ENCODE measurements at places on chromosomes 2 and 18. TPM values are rescaled to one million over a fixed set of nuclear protein-coding genes. Genes with fewer than 3 reads are reported as not detected.

- DNase-seq, result no peak
- no peak overlapping the region for H3K27ac ChIP-seq
- H3K27me3 ChIP-seq, result no peaks in the 10 kb centered on the region
- peaks cover 17% of the 10 kb centered on the region for H3K4me1 ChIP-seq
- no peak overlapping the region for H3K4me3 ChIP-seq
- no peaks in the 10 kb centered on the region for H3K36me3 ChIP-seq
Observed at GRCh38 chr2:112790305-112790704, 6.0 kb upstream of the IL1A start.

Gene VWA3B
- not detected for total RNA-seq

GRCh38 chr2:202056611-202057010 is 16.4 kb upstream of the KIAA2012 start:
- peaks cover 8% of the 10 kb centered on the region for H3K4me1 ChIP-seq
- DNase-seq, result peak; percentile 24
- no peaks in the 10 kb centered on the region for H3K36me3 ChIP-seq
- H3K27ac ChIP-seq, result no peak overlapping the region
- no peak overlapping the region for H3K4me3 ChIP-seq
- H3K27me3 ChIP-seq, result no peaks in the 10 kb centered on the region

DNA sequence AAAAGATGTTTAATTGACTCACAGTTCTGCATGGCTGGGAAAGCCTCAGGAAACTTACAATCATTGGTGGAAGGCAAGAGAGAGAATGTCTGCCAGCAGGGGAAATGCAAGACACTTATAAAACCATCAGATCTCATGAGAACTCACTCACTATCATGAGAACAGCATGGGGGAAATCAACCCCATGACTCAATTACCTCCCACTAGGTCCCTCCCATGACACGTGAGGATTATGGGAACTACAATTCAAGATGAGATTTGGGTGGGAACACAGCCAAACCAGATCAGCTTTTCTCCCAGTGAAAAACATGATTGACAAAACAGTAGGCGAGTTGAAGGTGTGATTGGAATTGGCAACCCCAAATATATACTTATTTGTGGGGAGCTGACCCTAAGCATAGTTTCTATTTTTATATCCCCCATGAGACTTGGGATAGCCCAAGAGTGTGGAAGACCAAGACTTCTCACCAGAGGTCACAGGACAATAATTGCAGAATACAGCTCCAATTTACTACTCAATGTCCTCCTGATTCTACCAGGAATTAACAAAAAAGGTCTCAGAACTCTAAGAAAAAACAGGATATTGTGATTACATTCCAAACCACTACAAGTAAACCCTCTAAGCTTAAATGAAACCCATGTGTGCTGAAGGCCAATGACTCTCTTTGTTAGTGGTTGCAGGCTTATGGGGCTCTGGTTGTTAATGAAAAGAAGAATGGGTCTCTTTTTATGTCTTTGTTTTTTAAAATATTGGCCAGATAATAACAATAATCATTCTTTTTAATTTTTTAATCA is 96.1 kb upstream of the PIK3C3 start:
- H3K4me1 ChIP-seq, result no peaks in the 10 kb centered on the region
- no peak for DNase-seq
- no peaks in the 10 kb centered on the region for H3K36me3 ChIP-seq
- no peak overlapping the region for H3K27ac ChIP-seq

Gene DSG2
- total RNA-seq, result not detected

DNA sequence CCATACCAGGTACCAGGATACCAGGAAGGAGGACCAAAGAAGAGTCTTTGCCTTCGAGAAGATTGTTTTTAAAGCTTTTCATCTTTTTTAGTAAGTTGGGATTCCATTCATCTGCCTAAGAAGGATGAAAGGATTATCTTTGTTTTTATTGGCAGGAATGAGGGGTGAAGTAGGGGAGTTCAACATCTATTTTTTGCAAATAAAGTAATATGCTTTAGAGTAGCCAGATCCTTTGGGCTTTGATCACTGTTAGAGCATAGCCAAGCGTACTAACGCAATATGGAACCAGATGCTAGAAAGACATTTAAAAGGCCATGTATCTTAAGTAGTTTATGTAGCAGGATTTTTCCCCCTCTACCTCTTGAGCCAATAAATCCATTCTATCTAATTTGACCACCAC is 133.0 kb downstream of the PRPF40A start:
- H3K4me1 ChIP-seq, result peaks cover 35% of the 10 kb centered on the region
- no peaks in the 10 kb centered on the region for H3K36me3 ChIP-seq
- no peak overlapping the region for H3K4me3 ChIP-seq
- H3K27me3 ChIP-seq, result no peaks in the 10 kb centered on the region

Gene SIX2
- not detected for total RNA-seq

GRCh38 chr2:7225848-7226247 is 308.6 kb downstream of the RNF144A start:
- no peak for DNase-seq
- H3K4me1 ChIP-seq, result no peaks in the 10 kb centered on the region
- H3K27ac ChIP-seq, result no peak overlapping the region
- H3K27me3 ChIP-seq, result peaks cover 3% of the 10 kb centered on the region

DNA sequence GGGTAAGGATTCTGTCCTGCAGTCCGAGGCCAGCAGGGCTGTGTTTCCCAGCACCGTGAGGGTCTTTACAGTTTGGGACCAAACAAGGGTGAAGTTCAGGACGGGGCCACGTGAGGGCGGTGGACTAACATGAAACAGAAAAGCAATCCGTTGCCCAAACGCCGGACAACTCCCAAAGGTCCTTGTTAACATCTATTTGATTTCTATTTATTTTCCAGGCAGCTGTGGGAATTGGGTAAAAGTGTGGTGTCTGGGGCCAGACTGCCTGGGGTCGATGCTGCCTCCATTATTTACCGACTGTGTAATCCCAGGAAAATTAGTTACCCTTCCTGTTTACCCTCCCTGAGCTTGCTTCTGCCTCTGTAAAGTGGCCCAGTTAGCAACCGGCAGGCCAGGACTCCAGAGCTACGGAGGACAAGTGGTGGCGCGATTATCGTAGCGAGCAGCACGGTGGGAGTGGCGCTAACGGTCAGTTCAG is 66.3 kb upstream of the TCF7L1 start:
- H3K36me3 ChIP-seq, result no peaks in the 10 kb centered on the region
- DNase-seq, result peak; percentile 87
- H3K27ac ChIP-seq, result no peak overlapping the region
- no peaks in the 10 kb centered on the region for H3K4me1 ChIP-seq
- H3K27me3 ChIP-seq, result no peaks in the 10 kb centered on the region

GRCh38 chr18:21242141-21242779 is at the start of gene GREB1L:
GREB1L (plus strand) TSS chr18:21242232; CDS start chr18:21383519, 141,287 bp downstream.
- no peaks in the 10 kb centered on the region for H3K4me1 ChIP-seq
- no peak within 1 kb of the TSS for H3K27ac ChIP-seq
- peak within 1 kb of the TSS; percentile 81 for H3K4me3 ChIP-seq
- no peaks in the 10 kb centered on the region for H3K27me3 ChIP-seq
- DNase-seq, result peak; percentile 90
- no peaks in the 10 kb centered on the region for H3K36me3 ChIP-seq

GRCh38 chr2:178205853-178206521 is 11.7 kb downstream of the OSBPL6 start:
- H3K4me3 ChIP-seq, result peak overlapping the region; percentile 52
- peaks cover 22% of the 10 kb centered on the region for H3K4me1 ChIP-seq
- no peaks in the 10 kb centered on the region for H3K27me3 ChIP-seq

GRCh38 chr2:172128484-172128883 is 25.8 kb upstream of the DLX2 start:
- no peaks in the 10 kb centered on the region for H3K4me1 ChIP-seq
- H3K4me3 ChIP-seq, result no peak overlapping the region
- H3K27me3 ChIP-seq, result no peaks in the 10 kb centered on the region
- no peak for DNase-seq
- H3K36me3 ChIP-seq, result no peaks in the 10 kb centered on the region
- no peak overlapping the region for H3K27ac ChIP-seq

Gene FAM161A
- 0.76 TPM for total RNA-seq

DNA sequence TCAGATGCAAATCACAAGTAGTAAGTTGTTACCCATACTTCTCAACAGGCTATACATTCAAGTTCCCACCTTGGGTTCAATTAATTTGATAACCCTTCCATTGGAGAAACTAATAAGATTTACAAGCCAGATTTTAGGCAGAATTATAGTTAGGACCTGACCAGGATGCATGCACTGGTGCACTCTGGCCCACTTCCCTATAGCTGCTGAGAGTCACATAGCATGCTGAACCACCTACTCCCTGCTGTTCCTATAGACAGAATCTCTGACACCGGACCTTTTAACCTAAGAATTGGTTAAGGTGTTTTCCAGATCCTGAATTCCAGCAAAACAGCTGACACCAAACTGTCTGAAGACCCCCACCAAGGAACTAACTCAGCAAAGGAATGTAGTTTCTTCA is 26.2 kb downstream of the FAM210A start:
- H3K4me3 ChIP-seq, result no peak overlapping the region
- H3K4me1 ChIP-seq, result no peaks in the 10 kb centered on the region
- H3K27me3 ChIP-seq, result no peaks in the 10 kb centered on the region
- 0 out of 2 replicates have a peak, but pooled peaks cover 4% of the 10 kb centered on the region for H3K36me3 ChIP-seq

Gene IL36A
- total RNA-seq, result not detected

GRCh38 chr2:104733226-104733943 is 120.5 kb upstream of the POU3F3 start:
- H3K27me3 ChIP-seq, result no peaks in the 10 kb centered on the region
- no peaks in the 10 kb centered on the region for H3K36me3 ChIP-seq
- H3K27ac ChIP-seq, result no peak overlapping the region
- no peak for DNase-seq
- no peaks in the 10 kb centered on the region for H3K4me1 ChIP-seq

- H3K4me3 ChIP-seq, result no peak overlapping the region
- peaks cover 23% of the 10 kb centered on the region for H3K36me3 ChIP-seq
- DNase-seq, result no peak
Observed at GRCh38 chr2:38301340-38301968, 75.6 kb downstream of the ATL2 start.

Gene SLC19A3
- 0.65 TPM for total RNA-seq

DNA sequence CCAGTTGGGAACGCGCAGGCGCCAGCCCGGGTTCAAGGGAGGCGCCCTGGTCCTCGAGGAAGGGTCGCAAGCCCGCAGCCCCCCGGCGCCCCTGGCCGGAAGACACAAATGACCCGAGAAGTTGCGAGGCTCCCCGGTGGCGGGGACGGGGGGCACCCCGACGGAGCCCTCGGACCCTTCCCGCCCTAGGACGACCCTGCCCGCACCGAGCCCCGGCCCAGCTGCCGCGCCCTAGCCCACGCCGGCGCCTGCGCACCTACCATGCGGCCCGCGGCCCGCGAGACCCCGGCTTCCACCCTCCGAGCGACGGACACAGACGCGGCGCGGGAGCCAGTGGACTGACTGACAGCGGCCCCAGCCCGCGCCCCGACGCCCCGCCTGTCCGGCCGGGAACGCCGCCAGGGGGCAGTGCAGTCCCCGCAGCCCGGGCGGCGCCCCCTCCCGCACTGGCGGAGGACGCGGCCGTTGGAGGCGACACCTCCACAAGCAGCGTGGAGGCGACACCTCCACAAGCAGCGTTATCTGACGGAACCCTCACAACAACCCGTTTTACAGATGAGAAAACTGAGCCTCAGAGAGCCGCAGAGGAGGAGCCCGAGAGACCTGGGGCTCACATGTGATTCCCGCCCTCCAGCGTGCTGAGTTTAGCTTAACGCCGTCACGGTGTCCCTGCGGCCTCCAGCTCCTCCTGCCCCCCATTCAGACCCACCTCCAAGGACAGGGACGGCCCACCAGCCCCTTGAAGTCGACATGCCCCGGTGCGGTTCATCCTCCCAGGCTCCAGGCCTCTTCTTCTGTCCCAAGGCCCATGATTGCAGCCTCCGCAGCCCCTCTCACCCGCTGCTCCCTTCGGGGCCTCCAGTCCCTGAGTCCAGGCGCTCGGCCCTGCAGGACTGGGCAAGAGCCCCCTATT is at the start of gene NMUR1:
NMUR1 (minus strand) TSS at position 347 of the 913 bp plus-strand sequence; CDS start at position 263, 84 bp downstream.
- DNase-seq, result peak; percentile 63
- H3K27ac ChIP-seq, result no peak within 1 kb of the TSS
- H3K36me3 ChIP-seq, result no peaks in the 10 kb centered on the region
- no peaks in the 10 kb centered on the region for H3K4me1 ChIP-seq
- peaks cover 12% of the 10 kb centered on the region for H3K27me3 ChIP-seq

DNA sequence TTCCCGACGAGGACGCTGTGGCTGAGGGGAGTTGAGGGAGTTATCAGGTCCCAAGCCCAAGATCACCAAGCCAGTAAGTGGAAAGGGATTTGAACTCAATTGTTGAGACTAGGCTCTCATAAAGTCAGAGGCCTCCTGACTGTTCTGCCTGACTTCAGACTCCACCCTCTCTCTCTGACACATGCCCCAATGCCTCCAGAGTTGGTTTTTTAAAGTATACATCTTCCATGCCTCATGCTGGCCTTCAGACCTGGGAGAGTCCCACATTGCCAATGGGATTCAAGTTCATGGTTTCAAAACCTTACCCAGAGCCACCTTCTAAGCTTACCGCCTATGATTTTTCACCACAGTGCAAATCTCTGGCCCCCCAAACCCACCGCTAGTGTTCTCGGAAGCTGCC is 100.8 kb downstream of the RTN4 start:
- H3K4me3 ChIP-seq, result no peak overlapping the region
- H3K27me3 ChIP-seq, result no peaks in the 10 kb centered on the region
- peak; percentile 63 for DNase-seq
- H3K4me1 ChIP-seq, result peaks cover 58% of the 10 kb centered on the region
- H3K36me3 ChIP-seq, result no peaks in the 10 kb centered on the region

DNA sequence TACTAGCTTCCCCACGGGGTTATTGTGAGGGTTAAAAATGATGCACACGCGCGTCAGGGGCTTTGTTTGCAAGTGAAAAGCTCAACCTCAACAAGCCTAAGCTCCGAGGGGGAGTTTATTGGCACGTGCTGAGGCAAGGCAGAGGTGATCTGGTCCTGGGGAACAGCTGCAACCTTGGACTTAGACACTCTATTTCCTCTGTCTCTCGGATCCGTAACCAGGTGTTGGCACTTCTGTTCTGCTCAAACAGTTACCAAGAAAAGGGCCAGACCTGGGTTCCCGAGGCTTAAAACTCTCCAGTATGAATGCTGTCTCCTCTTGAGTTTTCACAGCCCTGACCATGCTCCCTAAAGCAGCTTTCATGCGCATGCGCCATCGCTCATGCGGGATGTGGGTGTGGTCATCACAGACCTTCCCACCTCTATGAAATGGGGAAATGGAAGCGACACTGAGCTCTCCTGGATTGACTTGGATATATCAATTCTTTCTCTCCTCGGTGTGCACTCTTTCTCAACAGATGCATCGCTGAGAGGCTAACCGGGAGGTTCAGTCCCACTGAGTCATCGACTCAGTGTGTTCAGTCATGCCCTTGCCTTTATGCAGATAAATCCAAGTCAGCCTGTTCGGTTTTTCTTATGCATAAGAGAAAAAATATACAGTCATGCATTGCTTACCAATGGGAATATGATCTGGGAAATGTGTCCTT is 19.9 kb upstream of the RAB31 start:
- H3K36me3 ChIP-seq, result no peaks in the 10 kb centered on the region
- no peak overlapping the region for H3K4me3 ChIP-seq
- DNase-seq, result peak; percentile 30
- no peaks in the 10 kb centered on the region for H3K27me3 ChIP-seq
- H3K27ac ChIP-seq, result no peak overlapping the region
- H3K4me1 ChIP-seq, result peaks cover 22% of the 10 kb centered on the region

Gene FNDC4
- 24.2 TPM for total RNA-seq

Gene AMER3
- total RNA-seq, result not detected

Gene C18orf54
- 2.8 TPM for total RNA-seq

Gene TMEFF2
- total RNA-seq, result not detected

- H3K27me3 ChIP-seq, result no peaks in the 10 kb centered on the region
- no peak overlapping the region for H3K27ac ChIP-seq
- H3K4me3 ChIP-seq, result no peak overlapping the region
- no peak for DNase-seq
Observed at GRCh38 chr2:230231251-230231650, 5.7 kb downstream of the SP140 start.

All from GM23248 (cell line).